ENCODE measurements at places on chromosomes 1 and 21.

DNA sequence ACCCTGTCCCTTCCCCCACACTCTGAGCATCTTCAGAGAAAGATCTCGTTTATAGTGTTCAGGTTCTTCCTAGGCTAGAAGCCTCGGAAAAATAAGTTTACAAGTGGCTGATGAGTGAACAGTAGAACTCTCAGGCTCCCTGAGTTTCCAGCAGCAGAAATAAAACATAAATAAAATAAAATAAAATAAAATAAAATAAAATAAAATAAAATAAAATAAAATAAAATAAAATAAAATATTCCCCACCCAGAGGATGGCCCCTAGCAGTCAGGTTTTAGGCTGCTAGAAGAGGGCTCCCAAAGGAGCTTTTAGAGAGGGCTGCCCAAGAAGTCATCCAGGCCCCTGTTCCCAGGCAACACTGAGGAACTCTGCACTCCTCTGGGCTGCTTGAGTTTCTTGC, 55.1 kb downstream of the KCNC4 start:
- no peak for DNase-seq

DNA sequence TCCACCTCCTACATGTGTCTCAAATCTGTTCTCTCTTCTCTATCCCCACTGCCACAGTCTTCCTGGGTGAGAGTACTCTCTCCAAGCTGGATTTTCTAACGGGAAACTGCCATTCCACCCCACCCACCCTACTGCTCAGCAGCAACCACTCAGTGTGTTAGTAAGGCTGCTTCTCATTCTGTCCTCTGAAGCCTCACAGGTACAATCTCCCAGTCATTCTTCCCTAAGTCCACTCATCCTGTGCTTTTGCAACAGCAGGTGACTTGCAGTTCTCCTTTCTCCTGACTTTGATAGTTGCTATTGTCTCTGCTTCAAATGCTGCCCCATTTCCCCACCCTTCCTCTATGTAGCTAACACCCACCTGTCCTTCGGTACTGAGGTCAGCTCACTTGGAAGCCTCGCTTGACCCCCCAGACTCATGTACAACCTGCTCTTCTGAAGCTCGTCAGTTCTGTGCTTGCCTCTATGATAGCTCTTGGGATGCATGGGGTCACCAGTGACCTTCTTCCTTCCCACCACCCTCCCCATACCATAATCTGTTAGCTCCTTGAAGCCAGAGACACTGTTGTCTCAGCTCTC, 188.9 kb downstream of the RRAGC start:
- DNase-seq = no peak

DNA sequence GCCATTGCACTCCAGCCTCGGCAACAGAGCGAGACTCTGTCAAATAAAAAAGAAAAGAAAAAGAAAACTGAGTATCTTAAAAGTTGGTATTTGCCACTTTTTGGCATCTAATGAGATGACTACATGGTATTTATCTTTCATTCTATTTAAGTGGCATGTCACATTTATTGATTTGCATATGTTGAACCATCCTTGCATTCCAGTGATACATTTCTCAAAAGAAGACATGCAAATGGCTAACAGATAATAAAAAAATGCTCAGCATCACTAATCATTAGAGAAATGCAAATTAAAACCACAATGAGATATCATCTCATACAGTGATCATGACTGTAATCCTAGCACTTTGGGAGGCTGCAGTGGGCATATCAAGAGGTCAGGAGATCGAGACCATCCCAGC, 28.1 kb downstream of the SFPQ start:
- DNase-seq = no peak

- no peak for DNase-seq
Observed at GRCh38 chr1:15882665-15883064, 35.2 kb downstream of the SPEN start.

GRCh38 chr1:167737169-167737568, 15.4 kb downstream of the MPZL1 start:
- no peak for DNase-seq

GRCh38 chr1:78045926-78046778, at the start of gene GIPC2:
Gene GIPC2 (plus strand): TSS chr1:78045966. CDS start chr1:78046095, 129 bp downstream.
- DNase-seq = no peak

GRCh38 chr1:56081173-56081572, 498.2 kb downstream of the PLPP3 start:
- DNase-seq = peak; percentile 76

GRCh38 chr1:205950280-205950679, 7.0 kb upstream of the SLC26A9 start:
- peak; percentile 39 for DNase-seq

DNA sequence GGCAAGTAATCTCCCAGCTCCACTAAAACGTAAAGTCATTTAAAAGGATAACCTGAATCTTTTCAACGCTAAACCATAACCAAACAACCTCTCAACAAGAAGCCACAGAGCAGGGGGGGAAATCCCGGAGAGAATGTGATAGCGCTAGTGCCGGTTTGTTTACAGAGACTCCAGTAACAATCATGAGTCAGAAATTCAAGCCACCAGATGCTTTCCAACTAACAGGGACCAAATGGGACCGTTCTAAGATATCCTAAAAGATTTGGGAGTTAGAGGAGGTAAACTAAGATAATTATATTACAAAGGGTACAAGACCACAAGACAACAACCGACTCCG, 825 bp downstream of the DCAF8 start:
- peak; percentile 45 for DNase-seq

DNA sequence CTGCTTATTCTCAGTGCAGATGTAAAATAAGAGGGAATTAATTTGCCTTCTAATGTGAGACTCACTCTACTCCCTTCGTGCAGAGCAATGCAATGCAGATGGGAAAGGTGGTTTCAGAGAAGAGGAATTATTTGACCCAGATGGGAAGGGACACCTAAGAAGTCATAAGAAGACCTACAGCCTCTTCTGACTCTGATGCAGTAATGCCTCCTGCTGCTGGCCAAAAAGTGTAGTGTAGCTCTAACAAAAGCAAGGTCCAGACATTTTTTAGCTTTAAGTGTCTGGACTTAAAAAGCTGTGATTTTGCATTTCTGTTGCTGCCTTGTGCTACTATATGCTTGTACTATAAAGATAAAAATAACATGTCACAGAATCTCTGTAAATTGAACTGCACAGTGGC, 501.4 kb downstream of the TTLL7 start:
- no peak for DNase-seq

DNA sequence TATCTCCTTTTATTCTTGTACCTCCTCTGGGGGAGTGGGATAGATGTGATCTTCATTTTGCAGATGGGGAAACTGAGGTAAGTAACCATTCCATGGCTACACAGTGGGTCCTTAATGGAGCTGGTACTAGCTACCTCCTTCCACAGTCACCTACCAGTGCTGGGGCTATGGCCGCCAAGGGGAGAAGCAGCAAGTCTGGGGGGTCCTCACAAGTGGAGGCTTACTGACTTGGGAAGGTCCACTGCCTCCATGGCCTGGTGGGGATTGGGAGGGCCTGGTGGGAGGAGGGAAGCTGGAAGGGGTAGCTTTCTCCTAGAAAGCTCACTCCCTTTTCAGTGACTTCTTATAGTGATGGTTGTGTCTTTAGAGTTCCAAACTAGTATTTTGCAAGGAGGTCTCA, 5.9 kb upstream of the FOXO6 start:
- no peak for DNase-seq

GRCh38 chr1:213724640-213725536, 262.9 kb upstream of the PROX1 start:
- DNase-seq = peak; percentile 4

- DNase-seq = no peak
Observed at GRCh38 chr1:20735581-20736111, 3.1 kb upstream of the SH2D5 start.
